ENCODE measurements at places on chromosomes 3 and 15.

- DNase-seq, result no peak
These were observed 44.2 kb downstream of the DNAJC13 start for GRCh38 chr3:132461544-132461943.

- DNase-seq, result no peak
These were observed 394.2 kb upstream of the CBLB start for GRCh38 chr3:106263011-106263410.

- DNase-seq, result no peak
These were observed 111.6 kb upstream of the PHLDB2 start for GRCh38 chr3:111747490-111747889.

DNA sequence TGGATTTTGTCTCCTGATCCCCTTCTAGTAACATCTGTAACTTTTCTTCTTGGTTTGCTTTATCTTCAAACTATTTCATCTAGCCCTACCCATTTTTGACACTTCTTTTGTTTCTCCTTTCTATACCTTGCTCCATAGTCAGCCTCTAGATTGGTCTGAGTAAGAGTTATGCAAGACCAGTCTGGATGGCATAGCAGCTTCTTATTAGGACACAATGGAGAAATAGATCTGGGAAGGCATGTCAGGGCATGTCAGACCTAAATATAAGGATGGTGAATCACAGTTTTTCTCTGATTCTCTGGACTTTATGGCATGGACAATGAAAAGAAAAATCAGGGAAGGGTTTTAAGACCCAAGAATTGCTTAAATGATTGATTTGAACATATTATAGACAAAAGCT is 452.5 kb downstream of the RAP2B start:
- no peak for DNase-seq

GRCh38 chr3:88767746-88768145 is 339.7 kb upstream of the EPHA3 start:
- DNase-seq, result no peak

DNA sequence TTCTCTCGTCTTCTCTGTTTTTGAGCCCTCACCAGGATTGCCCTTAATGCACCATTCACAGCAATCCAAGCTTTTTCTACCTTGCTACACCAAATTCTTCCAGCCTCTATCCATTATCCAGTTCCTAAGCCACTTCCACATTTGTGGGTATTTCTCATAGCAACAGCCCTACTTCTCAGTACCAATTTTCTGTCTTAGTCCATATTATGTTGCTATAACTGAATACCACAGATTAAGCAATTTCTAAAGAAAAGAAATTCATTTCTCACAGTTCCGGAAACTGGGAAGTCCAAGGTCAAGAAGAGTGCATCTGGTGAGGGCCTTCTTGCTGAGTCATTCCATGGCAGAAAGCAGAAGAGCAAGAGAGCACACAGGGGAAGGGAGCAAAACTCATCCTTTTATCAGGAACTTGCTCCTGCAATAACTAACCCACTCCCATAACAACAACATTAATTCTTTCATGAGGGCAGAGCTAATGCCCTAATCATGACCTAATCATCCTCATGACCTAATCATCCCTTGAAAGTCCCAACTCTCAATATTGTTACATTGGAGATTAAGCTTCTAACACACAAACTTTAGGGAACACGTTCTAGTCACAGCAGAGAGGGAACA is 9.7 kb upstream of the EIF1B start:
- no peak for DNase-seq

GRCh38 chr3:168156479-168156878 is 60.8 kb upstream of the GOLIM4 start:
- DNase-seq, result no peak
